ENCODE measurements at places on chromosomes 3 and 15.

- no peak for DNase-seq
Measured at GRCh38 chr3:102069211-102069662, 219.9 kb downstream of the NFKBIZ start.

DNA sequence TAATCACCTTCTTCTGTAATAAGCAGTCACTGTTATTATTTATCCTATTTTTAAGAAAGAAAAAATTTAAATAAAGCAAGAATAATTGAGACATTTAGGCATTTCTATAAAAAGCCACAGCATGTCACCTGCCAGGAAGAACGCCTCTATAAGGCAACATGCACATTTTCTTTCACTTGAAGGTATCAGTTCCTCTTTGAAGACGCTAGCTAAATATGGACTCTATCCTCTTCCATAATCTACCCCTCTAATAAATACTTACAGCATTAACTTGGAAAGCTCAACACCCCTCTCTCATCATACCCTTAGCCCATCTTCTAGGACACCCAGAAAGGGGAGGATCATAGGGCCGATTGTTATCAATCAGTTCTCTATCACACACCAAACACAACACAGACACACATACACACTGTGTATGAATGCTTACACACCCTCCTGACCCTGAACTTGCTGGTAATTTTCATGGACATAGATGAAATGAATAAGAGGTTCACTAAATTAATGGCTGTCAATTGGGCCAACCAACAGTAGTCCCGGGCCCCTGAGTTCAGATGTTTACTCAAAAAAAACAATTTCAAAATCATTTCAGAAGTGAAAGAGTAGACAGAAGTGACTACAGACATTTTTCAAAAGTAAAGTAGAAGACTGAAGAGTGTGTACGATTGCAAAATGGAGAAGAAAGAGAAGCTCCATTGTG, 102.5 kb downstream of the ZMAT3 start:
- no peak for DNase-seq

DNA sequence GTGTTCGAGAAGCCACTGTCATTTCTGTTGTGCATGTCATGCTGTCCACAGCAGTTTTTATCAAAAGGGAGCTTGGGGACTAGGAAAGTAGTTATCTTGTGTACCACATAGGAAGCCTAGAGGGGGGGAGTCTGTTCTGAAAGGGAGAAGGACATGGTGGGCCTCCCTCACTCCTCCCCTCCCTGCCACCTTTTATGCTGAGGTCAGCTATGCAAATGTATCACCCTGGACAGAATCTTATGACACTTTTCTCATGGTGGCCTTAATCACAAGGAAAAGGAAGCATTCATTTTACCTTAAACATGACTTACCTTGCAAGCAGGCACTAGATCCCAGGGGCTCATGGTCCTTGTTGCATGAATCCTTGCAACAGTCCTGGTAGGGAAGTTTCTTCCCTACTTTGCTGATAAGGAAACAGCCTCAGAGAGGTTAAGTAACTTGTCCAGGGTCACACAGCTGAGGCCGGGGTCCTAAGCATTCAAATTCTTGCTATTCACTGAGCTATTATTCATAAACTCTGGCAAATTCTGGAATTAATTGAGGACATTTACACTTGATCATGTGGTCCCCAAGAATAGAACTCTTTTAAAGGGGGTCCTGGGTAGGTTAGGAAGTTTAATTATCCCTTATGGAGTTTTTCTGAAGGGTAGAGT, 81.1 kb upstream of the SLC6A1 start:
- no peak for DNase-seq

DNA sequence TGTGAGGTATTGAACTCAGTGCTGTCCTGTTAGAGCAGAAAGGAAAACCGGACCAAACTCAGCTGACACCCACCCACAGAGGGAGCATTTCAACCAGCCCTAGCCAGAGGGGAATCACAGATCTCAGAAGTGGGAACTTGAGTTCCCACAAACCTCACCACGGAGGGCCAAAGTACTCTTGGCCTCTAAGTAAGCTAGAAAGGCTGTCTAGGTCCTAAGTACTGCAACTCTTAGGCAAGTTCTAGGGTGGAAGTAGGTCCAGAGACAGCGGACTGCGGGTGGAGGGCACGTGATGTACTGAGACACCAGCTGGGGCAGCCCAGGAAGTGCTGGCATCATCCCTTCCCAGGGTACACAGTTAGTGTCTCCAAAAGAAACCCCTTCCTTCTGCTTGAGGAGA, 34.1 kb downstream of the EOMES start:
- DNase-seq, result no peak

GRCh38 chr15:68256675-68257450, 20.7 kb upstream of the FEM1B start:
- DNase-seq, result peak; percentile 56

GRCh38 chr15:65690778-65691177, 69.0 kb downstream of the SLC24A1 start:
- no peak for DNase-seq
